Tibial artery (tissue), 4 donors: ENCODE measurements at places on chromosomes 13 and 19.

- DNase-seq: peak; percentile 73
Observed at GRCh38 chr19:17778251-17778967, 16.5 kb upstream of the B3GNT3 start.

GRCh38 chr19:7336321-7336973, 12.3 kb upstream of the ARHGEF18 start:
- DNase-seq: no peak

GRCh38 chr13:113629866-113630265, 28.1 kb downstream of the ATP4B start:
- DNase-seq: no peak

- DNase-seq: no peak
Observed at GRCh38 chr13:59144700-59145099, 1019.0 kb downstream of the DIAPH3 start.

DNA sequence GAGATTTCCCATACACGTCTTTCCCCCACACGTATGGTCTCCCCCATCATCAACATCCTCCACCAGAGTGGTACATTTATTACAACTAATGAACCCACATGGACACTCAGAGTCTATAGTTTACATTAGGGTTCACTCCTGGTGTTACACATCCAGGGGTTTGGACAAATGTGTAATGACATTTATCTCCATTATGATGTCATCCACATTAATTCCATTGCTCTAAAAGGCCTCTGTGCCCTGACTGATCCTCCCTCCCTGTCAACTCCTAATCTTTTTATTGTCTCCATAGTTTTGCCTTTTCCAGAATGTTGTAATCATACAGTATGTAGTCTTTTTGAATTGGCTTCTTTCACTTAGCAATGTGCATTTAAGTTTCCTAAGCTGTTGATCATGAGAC, 8.2 kb downstream of the ZNF383 start:
- DNase-seq: no peak

DNA sequence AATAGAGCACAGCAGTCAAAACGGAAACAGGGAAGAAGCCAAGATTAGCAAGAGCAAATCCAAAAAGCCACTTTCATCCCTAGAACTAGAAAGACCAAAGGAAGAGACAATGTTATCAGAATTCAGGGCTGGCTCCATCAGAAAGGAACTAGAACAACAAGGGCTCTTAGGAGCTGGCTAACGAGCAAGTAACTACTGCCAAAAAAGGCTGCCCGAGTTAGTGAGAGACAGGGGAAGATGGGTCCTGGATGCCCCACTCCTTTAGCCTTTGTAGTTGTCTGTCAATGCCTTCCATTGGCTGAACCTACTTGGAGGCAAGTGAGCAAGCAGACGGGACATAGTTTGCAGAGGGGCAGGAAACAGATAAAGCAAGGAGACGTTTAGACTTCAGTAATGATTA, 240.4 kb downstream of the KLF12 start:
- DNase-seq: no peak

DNA sequence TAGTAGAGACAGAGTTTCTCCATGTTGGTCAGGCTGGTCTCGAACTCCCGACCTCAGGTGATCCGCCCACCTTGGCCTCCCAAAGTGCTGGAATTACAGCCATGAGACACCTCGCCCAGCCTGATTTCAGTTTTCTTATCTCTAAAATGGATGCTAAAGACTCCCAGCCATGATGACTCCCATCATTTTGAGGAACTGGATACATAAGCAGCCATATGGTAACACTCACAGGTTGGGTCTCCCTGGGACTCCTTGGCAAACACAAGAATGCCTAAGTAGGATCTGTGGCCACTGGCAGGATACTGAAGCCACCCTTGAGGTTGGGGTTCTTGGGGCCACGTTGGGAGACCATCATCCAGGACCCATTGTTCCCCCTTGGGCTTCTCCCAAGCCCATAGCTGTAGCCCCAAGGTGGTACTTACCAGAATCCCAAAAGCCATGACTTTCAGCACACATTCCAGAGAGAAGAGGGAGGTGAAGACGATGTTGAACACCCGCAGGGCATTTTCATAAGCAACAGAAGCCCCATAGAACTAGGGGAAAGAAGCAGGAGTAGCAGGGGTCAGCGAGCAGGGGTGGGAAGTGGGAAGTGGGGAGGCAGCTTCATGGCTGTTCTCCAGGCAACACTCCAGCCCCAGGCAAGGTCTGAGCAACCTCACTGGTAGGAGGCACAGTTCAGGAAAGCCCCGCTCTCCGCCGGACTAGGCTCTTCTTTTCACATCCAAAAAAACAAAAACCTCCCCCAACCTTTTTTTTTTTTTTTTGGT, 102.5 kb downstream of the IER2 start:
- DNase-seq: no peak

DNA sequence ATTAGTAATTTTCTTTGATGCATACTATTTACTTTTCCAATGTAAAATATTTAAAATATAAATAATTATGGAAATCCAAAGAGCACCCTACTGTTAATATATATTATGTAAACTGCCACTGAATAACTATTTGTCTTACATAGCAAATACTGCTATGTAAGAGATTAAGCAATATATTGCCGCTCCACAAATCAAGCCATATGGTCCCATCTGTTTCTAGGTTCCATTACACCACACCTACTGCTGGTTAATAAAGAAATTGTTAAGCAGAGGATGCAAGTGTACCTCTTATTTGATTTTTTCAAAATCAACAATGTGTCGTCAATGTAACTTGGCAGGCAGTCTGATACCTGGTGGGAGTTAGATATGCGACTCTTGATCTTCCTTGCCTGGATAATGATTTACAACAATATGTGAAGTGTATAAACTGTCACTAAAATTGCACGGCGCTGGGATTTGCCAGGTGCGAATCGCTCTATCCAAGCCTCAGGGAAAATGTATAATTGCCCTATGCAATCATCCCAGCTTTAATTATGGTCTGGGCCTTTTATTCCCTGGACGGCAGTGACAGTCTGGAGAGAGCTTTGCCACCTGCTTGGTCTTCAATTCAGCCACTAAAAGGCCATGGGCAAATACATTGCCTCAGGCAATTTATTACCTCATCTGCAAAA, 16.0 kb downstream of the SMAD9 start:
- no peak for DNase-seq

DNA sequence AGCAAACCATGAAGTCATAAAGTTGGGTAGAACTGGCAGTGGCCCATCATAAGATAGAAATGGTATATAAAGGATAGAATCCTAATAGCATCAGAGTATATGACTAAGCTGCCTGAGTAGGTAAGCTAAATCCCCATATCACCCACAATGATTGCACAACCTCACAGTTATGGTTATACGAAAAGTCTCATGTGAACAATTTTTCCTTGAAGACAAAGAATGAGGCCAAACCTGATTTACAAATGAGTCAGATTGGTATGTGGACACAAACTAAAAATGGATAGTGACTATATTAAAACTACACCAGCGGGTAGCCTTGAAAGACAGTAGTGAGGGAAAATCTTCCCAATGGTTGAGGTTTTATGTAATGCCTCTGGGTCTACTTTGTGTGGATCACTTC, 40.9 kb upstream of the UFM1 start:
- no peak for DNase-seq

- no peak for DNase-seq
Observed at GRCh38 chr19:53521373-53522202, 16.4 kb upstream of the ZNF331 start.

- peak; percentile 93 for DNase-seq
Observed at GRCh38 chr19:47226426-47227351, 4.3 kb downstream of the BBC3 start.

DNA sequence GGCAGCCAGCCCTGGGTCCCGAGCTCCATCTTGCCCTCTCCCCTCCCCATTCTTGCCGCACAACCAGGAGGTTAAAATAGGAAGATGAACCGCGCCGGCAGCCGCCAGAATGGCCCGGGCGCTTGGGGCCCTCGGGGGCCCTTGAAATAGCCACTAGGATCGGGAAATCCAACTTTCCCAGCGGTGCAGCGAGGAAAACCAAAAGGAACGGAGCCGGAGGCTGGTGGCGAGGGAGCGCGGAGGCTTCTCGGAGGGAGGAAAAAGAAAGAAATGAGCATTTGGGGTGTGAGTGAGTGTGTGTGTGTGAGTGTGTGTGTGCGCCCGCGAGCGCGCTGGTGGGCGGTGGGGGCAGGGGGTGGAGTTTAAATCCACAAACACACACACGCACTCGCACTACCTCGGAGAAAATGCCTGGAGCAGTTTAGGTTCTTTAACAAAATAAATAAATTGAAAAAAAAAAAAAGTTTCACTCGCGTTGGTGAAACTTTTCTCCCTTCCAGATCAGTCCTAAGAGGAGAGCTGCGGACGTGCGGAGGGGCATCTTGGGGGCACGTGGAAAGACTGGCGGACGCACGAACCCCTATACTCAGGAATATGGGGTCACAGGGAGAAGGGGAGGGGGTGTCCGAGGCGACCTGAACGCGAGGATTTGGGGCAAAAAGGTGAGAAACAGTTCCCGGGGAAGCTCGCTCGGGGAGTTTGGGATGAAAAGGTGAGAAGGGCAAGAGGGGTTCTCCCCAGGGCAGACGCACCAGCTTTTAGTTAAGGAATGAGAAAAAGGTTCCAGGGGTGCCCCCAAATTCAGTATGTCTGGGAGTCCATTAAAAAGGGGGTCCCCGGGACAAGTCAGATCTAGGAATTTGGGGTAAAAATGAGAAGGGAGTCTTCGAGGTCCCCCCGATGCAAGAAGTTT, 1.3 kb downstream of the RFX2 start:
- peak; percentile 90 for DNase-seq

- DNase-seq: no peak
Observed at GRCh38 chr13:84239032-84239431, 356.8 kb upstream of the SLITRK1 start.

DNA sequence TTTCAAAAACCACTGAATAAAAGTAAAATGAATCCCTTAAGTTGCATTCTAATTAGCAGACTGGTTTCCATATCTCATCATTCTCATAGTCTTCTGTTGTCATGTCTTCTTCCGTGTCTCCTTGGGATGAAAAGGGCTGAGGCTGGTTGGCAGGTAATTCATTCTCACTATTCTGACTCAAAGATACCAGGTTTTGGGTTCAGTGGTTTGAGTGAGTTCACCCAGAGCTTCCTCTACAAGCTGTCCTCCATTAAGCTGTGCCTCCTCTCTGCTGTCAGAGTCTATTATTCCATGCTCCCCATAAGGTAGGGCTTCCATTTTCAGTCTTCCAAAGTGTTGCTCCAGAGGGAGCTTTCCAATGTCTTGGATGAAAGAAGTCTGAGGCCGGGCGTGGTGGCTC, 68.3 kb downstream of the FNDC3A start:
- no peak for DNase-seq

- DNase-seq: no peak
Observed at GRCh38 chr19:32012206-32012605, 333.2 kb upstream of the ZNF507 start.

- DNase-seq: no peak
Observed at GRCh38 chr13:87147076-87147475, 524.1 kb upstream of the SLITRK5 start.

- no peak for DNase-seq
Observed at GRCh38 chr13:105207572-105208293, 1327.7 kb downstream of the EFNB2 start.
